Fibroblast of the conjunctiva (primary cell): ENCODE measurements at places on chromosomes 4 and X.

DNA sequence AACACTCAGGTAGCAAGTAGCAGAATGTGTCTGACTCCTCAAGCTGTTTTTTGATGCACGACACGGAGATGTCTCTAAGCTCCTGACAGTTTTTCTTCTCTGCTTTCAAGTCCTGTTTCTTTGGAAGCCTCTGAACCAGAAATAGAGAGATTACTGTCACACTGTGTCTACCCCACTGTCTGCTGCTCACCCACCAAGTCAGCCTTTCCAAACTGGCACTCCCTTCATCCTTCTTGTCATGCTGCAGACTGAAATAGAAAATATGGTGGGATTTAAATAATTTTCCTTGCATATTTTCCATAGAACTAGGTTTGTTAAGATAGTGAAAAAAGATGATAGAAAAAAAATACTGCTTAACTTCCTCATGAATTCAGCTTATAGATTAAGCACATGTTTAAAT is 102.5 kb upstream of the SPANXN4 start:
- DNase-seq: no peak

GRCh38 chr4:3197366-3198105 is 51.4 kb upstream of the MSANTD1 start:
- no peak for DNase-seq

DNA sequence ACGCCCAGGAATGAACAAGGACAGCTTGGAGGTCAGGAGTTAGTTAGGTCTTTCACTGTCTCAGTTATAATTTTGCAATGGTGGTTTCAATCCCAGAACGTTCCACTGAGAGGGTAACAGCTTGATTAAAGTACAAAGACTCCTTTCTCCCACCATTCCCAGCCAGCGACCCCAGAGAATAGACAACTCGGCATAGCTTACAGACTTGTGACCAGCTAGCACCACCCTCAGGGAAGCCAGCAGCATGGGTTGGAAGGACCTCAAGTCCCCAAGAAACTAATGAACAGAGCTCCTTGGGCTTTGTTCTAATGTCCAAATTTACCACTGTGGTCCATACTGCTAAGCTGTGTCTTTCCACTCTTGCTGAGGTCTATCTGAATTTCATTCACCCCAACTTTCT is 72.0 kb upstream of the MED14 start:
- no peak for DNase-seq

GRCh38 chr4:144283526-144283925 is 143.0 kb upstream of the GYPA start:
- DNase-seq: no peak

- no peak for DNase-seq
Observed at GRCh38 chr4:73750730-73751129, 10.4 kb downstream of the CXCL8 start.

- DNase-seq: no peak
Observed at GRCh38 chr4:7759216-7759615, 180.4 kb downstream of the AFAP1 start.

- DNase-seq: no peak
Observed at GRCh38 chr4:25467843-25468242, 90.8 kb downstream of the ANAPC4 start.

GRCh38 chr4:5009796-5010195 is 9.5 kb downstream of the CYTL1 start:
- no peak for DNase-seq

DNA sequence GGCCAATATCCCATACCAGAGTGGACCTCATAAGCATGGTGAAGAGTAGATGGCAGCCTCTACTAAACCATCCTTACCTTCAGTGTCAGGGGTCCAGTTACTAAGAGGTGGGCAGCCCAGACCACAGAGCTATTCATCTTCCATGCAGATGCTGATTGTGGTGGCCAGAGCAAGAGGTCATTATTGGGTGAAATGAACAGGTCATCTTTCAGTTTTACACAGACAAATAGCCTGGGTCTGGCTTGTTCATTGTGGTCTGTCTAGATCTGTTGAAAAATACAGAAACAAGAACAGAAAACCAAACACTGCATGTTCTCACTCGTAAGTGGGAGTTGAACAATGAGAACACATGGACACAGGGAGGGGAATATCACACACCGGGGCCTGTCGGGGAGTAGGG is 71.3 kb downstream of the PAK3 start:
- DNase-seq: no peak

DNA sequence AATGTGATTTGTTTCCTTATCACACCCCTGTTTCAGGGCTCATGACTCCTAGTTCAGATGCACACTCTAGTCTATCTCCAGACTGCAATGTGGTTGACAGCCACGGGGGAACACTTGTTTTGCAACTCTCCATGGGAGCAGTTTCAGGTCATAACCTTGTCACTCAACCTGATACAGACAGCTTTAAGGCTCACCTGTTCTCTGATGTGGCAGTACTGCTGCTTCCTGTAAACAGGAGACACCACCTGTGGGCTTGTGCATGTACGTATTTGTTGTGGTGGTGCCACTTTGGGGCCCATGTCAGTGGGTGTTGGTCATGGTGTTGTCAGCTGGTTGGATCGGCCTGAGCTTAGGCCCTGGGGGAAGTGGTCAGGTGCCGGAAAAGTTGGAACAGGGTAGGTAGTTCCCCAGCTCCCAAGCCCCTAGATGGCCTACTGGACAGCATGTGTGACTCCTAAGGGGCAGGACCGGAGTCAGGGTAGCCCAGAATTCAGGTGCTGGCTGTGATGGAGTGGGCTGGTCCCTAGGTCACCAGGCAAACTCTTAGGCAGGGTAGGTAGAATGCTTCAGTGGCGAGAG is 46.2 kb downstream of the FAM9B start:
- DNase-seq: no peak
